Gastroesophageal sphincter (tissue), 4 donors: ENCODE measurements at places on chromosomes 1 and 21.

DNA sequence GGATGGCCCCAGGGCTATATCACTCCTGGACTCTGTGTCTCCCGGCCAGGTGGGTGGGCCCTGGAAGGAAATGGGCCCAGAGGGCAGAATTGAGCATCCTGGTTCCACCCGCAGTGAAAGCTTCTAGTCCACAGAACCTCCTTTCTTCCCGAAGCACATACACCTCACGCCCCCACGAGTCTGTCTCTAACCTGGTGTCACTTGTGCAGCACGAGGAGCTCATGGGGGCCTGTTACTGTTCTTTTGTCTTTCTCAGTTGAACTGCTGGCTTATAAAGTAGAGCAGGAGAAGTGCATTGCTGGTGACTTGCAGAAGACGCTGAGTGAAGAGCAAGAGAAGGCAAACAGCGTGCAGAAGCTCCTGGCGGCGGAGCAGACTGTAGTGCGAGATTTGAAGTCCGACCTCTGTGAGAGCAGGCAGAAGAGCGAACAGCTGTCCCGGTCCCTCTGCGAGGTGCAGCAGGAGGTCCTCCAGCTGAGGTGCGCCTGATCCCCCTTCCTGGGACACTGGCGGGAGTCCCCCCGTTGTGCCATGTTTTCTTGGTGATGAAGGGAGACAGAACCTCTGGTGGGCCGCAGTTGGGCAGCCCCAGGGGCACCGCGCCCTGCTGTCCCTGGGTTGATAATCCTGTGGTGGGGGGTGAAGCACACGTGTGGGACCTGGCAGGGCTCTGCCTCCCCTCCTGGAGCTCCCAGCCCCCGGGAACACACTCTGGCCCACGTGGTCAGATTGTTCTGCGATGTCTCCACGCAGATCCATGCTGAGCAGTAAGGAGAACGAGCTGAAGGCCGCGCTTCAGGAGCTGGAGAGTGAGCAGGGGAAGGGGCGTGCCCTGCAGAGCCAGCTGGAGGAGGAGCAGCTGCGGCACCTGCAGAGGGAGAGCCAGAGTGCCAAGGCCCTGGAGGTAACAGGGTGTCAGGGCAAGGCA, 28.7 kb upstream of the DIP2A start:
- ATAC-seq: no peak

DNA sequence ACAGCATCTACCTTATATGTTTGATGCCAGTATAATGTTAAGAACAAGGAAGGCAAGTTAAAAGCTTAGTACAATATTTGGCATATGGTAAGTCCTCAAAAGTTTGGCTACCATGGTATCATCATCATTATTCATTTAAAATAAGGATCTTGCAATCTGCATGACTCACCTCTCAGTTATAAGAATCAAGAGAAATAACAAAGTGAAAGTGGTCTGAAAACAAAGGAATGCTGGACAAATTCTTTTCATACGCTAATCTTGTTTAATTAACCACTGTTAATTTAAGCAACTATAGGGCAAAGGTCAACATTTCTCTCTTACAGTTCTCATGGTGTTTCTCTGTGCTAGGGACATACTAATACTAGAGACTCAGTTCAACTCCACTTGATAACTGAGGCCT, 13.0 kb upstream of the CLDN19 start:
- ATAC-seq: no peak

GRCh38 chr1:89711140-89711778, 78.3 kb downstream of the LRRC8C start:
- no peak for ATAC-seq

DNA sequence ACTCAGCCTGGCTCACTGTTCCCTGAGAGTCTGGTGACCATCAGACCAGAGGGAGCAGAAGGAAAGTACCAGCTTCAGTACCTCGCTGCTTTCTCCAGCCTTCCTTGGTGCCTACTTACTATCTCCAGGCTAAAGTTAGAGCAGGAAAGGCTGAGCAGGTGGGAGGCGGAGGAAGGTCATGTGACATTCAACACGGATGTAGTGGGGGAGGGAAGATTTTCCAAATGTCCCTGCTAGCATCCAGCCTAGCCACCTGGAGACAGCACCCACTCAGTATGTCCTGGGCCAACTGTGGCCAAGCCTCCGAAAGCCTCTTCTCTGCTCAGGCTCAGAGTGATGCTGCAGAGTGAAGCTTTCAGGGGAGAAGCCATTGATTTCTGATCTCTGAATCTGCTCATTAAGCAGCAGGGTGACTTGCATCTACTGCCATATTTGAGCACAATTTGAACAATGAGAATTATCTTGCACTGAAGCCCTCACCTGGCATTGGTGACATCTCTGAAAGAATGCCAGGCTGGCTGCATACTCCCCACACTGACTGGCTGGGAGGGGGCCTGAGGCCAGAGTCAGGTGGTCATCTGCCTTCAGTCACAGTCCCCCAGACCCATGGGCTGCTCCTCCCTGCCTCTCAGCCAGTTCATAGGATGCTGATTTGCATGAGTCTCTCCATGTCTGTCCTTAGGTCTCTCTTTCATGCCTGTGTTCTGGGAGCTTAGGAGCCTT, 86.2 kb downstream of the KCND3 start:
- no peak for ATAC-seq

GRCh38 chr21:45332981-45333582, 45.4 kb upstream of the POFUT2 start:
- ATAC-seq: no peak

- no peak for ATAC-seq
These were observed 426.8 kb downstream of the ADGRL2 start for GRCh38 chr1:82227306-82228095.

DNA sequence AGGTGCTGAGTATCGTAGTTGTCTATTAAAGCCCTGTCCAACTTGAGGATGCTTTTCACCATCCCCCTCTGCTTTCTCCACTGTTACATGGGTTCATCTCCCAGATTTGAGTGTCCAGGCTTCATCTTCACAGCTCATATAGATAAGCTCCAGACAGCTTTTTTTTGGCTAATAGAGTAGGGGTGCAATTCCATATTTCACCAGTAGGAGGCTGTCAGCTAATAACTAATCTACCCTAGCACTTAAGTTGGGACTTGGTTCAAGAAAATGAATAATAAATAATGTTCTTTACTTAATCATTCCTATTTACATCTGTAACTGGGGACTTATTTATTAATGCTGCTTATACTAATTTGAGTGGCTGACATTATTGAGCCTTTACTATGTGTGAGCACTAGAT, 124.5 kb downstream of the IGSF21 start:
- ATAC-seq: no peak

DNA sequence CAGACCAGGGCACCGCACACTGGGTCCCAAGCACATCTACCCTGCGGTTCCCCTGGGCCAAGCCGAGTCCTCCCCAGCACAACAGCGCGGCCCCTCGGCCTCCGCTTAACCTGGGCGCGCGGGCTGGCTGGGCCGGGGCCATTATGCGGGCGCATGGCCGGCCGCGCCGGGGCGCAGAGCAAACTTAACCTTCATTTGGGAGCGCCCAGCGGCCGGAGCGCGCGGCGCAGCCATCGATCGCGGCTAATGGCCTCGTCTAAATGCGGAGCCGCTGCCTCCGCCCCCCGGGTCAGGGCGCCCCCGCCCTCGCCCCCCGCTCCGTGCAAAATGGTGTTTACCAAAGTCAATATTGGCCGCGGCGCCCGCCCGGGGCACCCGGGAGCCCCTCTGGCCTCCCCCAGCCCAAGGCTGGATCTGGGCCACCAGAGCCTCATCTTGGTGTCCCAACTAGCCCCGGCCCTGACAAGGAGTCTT, 272.1 kb downstream of the TRABD2B start:
- no peak for ATAC-seq

DNA sequence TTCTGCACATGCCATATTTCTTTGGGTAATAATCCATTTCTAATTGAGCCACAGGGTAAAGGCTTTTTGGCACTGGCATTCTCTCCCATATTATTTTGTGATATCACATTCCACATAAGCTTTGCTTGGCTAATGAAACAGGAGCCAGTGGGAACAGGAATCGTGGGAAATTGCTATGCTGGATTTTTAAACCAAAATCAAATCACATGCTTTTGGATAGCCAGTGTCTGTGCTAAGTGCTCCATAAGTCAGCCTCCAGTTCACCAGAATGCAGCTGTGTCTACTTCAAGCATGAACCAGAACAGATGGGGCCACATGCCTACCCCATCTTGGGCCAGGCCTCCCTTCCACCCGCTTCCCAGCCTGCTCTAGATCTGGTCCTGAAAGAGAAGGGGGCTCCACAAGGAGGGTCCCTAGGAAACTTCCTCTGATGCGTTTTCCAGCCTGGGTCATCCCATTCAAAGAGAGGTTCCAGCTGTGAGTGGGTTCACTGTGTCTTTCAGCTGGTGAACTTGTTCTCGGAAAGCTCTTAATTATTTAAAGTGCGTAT, 131.2 kb upstream of the COA6 start:
- ATAC-seq: no peak

GRCh38 chr1:234997201-234997895, 131.3 kb downstream of the TOMM20 start:
- ATAC-seq: peak; percentile 95

DNA sequence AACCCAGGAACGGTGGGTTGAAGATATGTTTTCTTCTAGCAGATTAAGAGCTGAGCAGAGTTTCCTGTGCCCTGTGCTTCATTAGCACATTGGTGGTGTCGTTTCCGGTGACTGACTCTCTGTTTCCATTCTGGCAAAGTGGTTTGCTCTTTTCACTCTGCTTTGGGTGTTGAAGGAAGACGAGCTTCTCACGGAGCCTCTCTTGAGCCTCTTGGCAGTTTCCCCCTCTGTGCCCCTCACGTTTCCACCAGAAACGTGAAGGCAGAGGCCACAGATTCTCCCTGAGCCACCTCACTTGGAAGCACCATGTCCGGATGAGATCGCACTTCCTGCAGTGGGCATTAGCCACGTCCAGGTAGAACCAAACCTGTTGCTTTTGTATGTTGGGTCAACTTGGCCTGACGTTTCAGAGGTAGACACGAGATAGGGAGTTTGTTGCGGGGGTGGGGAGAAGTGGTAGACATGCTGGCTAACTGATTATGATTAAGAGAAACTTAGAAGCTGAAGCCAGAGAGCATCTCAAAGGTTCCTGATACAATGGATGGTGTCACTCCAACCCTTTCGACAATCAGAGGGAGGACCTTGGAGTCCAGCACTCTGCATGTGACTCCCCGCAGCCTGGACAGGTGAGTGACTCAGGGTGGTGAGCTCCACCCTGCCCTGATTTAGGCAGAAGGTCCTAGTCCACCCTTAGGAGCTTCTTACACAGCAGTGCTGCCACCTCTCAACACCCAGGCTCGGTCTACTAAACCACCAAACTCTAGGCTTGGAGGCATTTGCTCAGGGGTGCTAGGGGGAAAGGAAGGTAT, at the start of gene LAX1:
LAX1 (plus strand) TSS at position 155 of the 809 bp plus-strand sequence; CDS start at position 538, 383 bp downstream.
- ATAC-seq: no peak

DNA sequence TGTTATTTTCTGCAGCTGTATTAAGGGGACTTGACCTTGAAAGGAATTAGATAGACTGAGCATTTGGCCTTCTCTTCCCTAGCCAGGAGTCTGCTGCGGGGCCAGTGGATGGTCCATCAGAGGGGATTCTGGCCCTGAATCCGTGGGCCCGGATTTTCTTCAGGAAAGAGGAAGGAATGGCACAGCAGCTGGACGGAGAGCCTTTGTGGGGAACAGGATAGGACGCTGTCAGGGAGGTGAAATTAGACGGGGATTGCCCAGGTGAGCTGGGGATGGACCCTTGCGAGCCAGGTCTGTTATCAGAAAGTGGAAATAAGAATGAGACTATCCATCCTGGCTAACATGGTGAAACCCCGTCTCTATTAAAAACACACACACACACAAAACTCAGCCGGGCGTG, 1.7 kb upstream of the C2CD2 start:
- ATAC-seq: no peak

DNA sequence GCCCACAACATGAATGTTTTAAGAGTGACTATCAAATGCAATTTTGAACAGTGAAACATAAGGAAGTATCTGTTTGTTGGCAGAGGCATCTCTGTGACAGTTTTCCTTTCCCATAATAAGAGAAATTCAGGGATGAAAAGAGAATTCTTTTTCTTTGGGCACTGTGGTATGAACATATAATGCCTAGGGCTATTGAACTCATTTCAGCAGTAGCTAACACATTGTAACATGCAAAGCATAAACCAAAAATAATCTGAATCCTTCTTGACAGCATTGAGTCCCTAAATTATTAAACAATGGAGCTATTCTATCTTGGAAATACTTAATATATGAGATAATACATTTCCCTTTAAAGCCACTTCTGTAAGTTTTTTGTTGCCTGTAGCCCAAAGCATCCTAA, 633.0 kb upstream of the B3GALT2 start:
- no peak for ATAC-seq
